ENCODE measurements at places on chromosomes 11 and 22.

DNA sequence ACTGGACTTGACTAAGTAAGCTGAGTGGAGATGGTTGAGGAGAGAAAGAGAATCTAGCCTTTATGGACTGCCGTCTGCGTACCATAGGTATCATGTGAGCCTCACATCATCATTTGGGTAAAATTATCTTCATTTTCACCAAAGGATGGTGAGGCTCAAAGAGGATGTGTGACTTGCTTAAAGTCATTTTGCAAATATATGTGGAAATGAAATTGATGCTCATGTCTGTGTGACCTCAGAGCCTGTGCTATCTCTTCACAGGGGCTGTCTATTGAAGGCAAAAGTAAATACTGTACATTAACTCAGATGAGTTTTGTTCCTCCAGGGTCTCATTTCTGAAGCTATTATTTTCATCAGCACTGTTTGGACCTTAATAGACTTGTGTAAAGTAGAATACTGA lies 83.3 kb upstream of the ALKBH3 start:
- DNase-seq: no peak

DNA sequence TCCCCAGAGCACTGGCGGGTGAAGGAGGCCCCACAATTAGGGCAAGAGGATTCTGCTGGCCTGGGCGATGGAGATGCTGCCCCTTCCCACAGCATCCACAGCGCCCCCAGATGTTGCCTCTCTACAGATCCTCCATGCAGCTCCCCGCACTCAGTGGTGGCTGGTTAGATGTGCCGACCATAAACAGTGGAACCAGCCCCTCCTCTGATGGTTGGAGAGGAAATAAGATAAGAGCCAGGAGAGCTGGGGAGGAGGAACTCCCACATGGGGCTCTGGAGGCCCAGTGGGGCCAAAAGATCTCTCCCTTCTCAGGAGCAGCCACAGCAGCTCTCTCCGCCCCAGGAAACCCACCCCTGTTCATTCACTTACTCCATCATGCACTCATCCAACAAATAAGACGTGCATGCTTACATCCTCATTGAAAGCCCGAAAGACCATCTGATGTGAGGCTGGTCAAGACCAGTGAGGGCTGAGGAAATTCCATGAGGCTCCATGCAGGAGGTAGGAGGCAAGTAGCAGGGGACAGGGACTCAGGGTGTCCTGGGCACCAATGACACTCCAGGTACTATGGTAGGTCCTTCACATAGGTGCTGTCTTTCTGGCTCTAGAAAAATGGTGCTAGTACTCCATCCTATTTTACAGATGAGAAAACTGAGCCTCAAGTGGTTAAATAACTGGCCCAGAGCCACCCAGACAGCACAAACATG lies 1.5 kb downstream of the PTGDR2 start:
- DNase-seq: no peak

DNA sequence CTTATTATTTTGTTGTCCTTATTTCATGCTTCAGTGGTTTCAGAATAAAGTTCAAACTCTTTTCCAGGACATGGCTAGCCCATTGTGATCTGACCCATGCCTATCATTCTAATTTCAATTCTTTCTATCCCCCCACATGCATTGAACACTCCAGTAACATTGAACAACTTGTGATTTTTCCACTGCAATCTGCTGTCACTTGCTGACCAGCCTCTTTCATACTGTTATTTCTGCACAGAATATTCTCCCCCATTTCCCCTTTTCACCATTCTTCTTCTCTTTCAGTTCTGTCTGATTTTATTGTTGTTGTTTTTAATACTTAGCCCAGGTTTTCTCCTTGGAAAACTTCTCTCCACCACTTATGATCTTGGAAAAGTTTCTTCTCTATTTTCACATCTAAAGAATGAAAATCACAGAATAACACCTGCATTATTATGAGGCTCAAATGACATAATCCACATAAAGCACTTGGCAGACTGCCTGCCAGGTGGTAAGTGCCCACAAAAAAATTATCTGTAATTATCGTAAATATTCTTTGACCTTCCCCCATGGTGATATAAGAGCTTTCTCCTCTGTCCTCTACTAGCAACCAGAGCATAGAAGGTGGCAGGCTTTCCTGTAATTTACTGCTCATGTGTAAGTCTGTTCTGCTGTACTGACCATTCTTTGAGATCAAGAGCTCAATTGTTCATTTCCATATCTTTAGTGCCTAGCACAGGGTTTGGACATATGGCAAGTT lies 51.9 kb upstream of the EED start:
- no peak for DNase-seq

- no peak for DNase-seq
These were observed 123.7 kb downstream of the BRD1 start for GRCh38 chr22:49703990-49704344.

DNA sequence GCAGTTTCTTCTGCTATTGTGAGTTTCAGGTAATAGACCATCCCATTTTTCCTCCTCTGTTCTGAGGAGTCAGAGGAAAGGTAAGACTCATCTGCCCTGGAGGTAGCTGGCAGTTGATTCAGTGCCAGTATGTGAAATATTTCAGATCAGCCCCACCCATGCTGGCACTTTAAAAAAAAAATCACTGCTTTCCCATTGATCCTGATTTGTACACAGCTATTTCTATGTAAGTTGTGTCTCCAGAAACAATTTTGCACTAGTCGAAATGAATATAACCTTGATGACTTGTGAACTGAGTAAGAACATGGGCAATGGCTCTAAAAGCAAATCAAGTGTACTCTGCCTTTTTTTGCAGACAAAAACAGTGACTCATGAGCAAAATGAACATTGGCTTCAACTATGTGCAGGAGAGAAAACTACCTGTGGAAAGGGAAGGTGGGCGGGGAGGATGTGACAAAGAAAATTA lies 82.0 kb upstream of the OR5AK2 start:
- DNase-seq: no peak

GRCh38 chr11:77038825-77039326 lies 4.7 kb downstream of the B3GNT6 start:
- DNase-seq: no peak
